ENCODE measurements at places on chromosomes 7 and 10.
A peak's percentile ranks its signal among the peaks of the same experiment; 100 is the strongest.

GRCh38 chr7:132066761-132067171 lies 509.5 kb downstream of the PLXNA4 start:
- no peak for DNase-seq

DNA sequence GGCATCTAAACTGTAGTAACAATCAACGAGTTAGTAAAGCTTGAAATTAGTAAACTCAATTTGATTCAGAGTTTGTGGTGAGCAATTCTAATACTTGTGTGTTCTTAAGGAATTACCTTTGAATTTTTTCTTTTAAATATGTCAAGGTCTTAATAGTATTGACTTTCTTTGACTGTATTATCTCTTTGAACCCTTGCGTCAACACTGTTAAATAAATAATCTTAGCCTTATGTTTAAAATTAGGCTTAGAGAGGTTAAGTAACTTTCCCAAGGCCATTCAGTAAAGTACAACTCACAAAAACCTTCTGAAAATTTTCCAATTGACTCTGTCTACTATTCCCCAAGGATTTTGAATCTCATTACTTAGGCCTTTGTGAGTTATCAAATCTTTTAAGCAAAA lies 716.4 kb downstream of the NRG3 start:
- no peak for DNase-seq

DNA sequence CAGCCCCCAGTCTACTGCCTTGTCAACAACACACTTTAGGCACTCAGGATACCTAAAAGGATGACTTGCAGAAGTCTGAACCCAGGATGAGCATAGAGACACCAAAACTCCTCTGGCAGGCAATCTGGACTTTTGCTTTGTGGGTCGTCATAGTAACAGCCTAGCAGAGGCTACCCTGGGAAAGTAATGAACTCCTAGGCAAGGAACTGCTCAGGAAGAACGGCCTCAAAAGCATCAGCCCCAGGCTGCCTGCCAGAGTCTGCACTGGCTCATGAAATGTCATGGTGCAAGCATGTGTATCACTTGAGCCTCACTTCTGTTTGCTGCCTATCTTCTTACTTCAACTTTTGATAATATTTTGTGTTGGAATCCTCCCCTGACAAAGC lies 715.1 kb downstream of the GRID1 start:
- no peak for DNase-seq

DNA sequence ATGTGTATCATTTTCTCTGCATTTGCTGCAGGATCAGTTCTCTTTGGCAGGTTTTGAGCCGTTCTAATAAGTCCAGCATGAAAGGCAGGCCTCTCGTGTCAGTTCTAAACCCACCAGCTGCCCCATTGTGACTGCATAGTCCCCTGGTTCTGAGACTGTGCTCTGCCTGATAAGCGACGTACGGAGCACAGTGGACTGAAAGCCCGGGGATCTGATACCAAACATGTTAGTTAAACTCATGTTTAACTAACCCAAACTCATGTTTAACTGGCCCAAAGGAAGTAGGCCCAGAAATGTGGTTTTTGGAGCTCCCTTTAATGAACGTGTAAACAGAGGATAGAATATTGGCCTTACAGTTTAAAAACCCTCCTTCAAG lies 98.0 kb upstream of the PDCD4 start:
- DNase-seq: no peak

GRCh38 chr7:6274743-6275142 lies 2.3 kb upstream of the CYTH3 start:
- no peak for DNase-seq

DNA sequence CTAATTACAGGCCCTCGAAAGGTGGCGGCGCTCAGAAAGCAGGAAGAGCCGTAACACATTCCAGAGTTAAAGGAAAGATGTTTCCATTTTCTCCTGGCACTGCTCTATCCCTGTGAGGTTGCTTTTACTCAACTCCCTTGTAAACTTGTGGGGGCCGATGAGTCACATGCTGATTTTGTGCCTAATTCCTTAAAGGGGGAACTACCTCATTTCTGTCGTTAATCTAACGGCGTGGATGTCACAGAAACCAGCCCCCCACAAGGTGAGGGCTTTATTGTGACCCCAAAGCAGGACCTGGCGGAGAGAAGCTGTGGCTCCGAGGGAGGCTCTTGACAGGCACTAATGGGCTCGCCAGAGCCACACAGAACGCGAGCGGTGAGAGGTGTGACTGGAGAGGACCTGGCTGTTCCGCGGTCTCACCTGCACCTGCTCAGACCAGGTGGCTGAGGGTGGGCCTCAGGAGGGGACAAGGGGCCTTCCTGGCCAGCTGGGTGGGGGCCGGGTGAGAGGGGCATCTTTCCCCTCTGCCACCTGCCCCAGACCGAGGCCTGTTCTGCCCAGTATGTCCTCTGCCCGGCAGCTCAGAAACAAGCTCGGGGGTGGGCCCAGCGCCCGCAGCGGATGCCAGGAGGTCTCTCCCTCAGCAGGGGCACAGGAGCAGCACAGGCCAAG lies 50.9 kb downstream of the CALML3 start:
- DNase-seq: no peak

DNA sequence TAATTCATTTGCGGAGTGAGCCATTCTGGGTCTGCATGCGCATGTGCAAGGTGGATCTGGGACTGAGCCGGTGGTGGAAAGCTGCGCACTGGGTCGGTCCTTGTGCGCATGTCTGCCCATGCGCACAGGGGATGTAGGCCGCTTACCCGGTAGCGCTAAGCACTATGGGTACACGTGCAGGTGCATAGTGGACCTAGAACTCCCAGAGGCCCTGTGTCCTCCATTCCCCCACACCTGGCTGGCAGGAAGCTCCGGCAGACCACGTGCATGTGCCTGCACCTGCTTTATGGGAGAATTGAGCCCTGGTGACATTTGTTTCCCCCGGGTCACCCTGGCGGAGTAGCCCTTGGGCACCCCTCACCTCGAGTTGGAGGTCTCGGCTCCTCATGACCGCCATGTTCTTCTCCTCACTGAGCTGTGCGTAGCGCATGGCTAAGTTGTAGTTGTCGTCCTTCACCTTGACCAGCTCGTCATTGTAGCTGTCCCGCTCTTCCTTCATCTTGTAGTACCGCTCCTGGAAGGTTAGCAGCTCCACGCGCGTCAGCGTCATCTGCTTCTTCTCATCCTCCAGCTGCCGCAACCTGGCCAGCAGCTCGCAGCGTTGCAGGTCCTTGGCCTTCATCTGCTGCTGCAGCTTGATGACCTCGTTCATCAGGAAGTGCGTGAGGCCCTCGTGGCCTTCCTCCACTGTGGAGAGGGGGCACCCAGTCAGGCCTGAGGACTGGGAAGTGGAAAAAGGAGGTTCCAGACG lies 99.6 kb downstream of the CARD11 start:
- DNase-seq: no peak

DNA sequence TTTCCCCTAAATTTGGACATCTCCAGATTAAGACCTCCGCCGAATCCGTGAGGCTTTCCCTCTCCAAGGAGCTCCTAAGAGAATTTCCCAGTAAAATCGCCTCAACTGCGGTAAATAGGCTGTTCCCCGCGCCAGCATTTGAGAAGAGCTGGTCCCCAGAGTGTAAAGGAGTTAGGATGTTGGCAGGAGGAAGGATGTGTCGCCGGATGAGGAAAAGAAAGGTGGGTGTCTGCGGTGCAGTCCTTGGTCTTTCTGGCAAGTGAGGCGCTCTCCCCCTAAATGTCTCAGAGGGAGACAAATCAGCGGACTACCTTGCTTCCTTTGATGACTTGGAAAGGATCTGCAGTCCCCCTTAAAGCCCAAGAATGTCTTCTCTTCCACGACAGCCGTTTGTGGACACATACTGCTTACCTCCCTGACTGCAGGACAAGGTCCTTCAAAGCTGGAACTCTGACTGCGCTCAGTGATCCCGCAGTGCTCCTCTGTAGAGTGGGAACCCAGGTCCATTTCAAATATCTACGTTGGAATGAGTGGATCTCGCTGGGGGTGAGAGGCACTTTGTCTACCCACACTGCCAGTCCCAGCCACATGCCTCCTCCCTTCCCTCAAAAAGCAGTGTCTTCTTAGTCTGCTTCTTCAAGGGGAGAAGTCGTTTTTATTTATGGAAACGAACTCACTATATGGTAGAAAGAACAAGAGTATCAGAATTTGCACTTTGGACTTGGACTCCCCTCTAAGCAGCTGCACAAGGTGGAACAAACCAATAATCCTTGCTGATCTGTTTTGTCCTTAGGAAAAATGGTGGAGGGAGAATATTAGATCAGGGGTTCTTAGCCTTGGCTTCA lies 1.1 kb upstream of the DLG5 start:
- peak; percentile 10 for DNase-seq

- DNase-seq: no peak
Observed at GRCh38 chr7:33918438-33919143, 13.3 kb downstream of the BMPER start.

GRCh38 chr7:10724449-10724848 lies 249.2 kb upstream of the PHF14 start:
- DNase-seq: no peak

DNA sequence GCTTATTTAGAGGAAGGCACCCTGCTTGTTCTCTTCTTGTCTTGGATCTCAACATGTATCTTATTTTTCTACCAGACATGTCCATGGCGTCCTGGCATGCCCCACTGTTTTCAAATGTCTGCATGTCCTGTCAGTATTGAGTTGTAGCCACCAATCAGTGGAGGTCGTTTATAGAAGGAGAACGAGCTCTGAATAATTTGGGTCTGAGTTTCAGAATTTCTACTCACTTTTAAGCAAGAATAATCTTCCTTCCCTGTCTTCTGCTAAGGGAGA lies 2.9 kb upstream of the HOXA13 start:
- DNase-seq: no peak

DNA sequence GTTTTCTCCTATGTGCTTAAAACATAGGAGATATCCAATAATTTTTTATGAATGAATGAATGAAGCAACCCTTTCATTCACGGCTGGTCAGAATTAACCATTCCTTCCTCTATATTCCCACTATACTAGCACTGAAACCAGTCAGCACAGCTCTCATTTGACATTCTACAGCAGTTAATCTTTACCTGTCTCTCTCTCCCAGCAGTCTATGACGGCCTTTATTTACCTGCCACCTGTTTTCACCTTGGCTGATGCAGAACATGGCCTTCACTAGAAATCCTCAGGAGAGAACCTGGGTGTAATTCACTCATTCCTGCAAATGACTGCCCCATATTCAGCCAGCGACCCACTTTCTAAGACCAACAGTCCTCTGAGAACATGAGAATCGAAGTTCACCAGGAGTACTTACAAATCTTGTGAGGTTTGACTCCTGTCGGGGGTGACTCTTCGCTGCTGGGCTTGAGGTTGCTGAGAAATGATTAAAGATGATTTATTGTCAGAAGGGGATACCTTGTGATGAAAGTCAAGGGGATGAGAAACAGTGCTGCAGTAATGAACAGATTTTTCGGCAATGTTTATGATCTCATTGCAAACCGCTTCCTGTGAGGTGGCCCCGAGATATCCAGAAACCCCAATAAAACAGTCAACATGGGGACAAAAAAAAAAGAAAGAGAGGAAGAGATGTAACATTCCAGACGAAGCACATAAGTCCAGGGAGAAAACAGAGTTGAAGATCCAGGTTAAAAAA lies 30.9 kb upstream of the PDLIM1 start:
- DNase-seq: no peak

GRCh38 chr10:12925845-12926244 lies 75.7 kb downstream of the CCDC3 start:
- DNase-seq: no peak

GRCh38 chr7:151140826-151141225 lies 26.7 kb downstream of the GBX1 start:
- no peak for DNase-seq

- DNase-seq: no peak
Observed at GRCh38 chr10:110378006-110378405, 73.3 kb upstream of the SMNDC1 start.

- no peak for DNase-seq
Observed at GRCh38 chr7:23691320-23691719, 11.3 kb downstream of the FAM221A start.

- peak; percentile 47 for DNase-seq
Observed at GRCh38 chr10:130301021-130301892, 165.1 kb downstream of the GLRX3 start.

GRCh38 chr10:119341459-119342301 lies 134.3 kb downstream of the GRK5 start:
- DNase-seq: no peak

GRCh38 chr10:9605231-9605630 lies 1412.4 kb upstream of the CELF2 start:
- no peak for DNase-seq

- DNase-seq: no peak
Observed at GRCh38 chr10:11154849-11155498, 137.3 kb downstream of the CELF2 start.

DNA sequence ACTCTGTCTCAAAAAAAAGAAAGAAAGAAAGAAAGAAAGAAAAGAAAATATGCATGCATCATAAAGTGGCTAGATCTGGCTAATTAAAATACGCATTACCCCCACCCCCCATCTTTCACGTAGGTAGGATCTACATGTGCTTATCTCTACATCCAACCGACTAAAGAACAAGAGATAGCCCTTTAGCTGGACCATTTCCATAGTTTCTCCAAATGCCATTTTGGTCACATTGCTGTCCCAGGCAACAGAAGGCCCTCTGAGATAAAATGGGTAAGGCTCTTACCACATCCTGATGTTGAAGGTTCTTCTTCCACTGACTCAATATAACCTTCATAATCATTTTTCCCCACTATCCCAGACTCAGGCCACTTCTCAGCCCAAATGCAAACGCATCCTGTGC lies 31.5 kb downstream of the PIK3AP1 start:
- peak; percentile 98 for DNase-seq

DNA sequence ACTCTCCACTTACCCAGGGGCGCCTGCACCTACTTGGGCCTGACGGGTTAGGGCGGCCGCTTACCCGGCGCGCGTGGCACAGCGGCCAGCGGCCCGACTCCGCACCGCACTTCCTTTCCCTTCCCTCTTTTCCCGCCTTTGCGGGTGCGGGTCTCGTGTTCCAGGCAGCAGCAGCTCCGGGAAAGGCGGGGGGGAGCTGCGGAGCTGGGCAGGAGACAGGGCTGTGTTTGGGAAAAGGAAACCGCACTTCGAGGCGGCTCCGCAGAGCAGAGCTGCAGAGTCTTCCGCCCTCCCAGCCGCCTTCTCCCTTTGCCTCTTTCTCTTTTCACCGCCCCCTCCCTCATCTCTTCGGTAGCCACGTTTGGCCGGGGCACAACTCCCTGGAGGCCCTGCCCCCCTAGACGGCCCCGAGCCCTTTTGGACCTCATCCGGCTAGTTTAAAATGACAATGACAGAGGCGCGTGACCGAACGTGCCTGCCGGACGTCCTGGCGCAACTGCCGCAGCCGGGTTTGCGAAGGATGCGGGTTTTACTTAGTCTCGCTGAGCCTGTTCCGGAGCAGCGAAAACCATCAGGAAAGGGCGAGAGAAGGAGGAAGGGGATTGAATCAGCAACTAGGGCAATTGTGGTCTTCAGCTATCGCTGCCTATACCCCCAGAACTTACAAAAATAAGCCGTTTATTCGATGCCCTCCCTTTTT lies 7.9 kb upstream of the PAX2 start:
- DNase-seq: no peak

- DNase-seq: no peak
Observed at GRCh38 chr10:89869180-89869579, 167.8 kb downstream of the KIF20B start.

GRCh38 chr10:61128196-61128595 lies 184.2 kb upstream of the RHOBTB1 start:
- DNase-seq: no peak

All from hematopoietic multipotent progenitor cell treated with erythropoietin and hydrocortisone succinate and interleukin-3 and kit ligand, for 6 days (in vitro differentiated cells).